Activated T-helper 1 cell treated with anti-CD3 and anti-CD28 coated beads, Interleukin-2, amount 50 U/mL, for 16 hours (primary cell): ENCODE measurements at places on chromosomes 2 and 18.

- DNase-seq, result no peak
These were observed 593.2 kb upstream of the ZNF804A start for GRCh38 chr2:184004948-184005672.

GRCh38 chr18:65761636-65762295 is 11.0 kb downstream of the CDH7 start:
- no peak for DNase-seq

- DNase-seq, result no peak
These were observed 10.5 kb downstream of the PROC start for GRCh38 chr2:127428815-127429109.

- no peak for DNase-seq
These were observed 7.4 kb downstream of the TWIST2 start for GRCh38 chr2:238855299-238855698.

DNA sequence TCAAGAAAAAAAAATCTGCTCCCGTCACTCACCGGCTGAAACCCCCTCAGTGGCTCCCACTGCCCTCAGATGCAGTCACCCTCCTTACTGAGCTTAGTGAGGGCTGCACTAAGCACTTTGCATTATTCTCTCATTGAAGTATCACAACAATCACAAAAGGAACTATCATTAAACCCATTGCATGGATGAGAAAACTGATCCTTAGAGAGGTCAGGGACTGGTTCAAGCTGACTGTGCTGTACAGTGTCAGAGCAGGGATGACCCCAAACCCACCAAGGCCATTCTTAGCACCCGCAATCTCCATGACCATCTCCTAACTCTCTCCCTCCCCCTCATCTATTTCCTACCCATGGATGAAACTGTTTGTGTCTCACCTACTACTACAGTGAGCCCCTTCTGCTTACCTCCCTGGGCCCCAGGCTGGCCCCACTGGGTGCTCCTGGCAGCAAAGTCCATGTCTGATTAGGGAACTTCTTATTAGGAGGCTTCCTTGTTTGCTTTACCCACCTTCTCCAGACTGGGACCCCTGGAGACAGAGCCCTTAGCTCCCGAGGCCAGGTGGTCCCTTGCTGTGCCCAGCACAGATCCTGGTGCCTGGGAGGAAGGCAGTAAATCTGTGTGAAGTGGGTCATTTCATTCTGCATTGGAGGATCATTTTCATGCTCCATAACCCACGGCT is 139.3 kb upstream of the ID2 start:
- DNase-seq, result no peak

DNA sequence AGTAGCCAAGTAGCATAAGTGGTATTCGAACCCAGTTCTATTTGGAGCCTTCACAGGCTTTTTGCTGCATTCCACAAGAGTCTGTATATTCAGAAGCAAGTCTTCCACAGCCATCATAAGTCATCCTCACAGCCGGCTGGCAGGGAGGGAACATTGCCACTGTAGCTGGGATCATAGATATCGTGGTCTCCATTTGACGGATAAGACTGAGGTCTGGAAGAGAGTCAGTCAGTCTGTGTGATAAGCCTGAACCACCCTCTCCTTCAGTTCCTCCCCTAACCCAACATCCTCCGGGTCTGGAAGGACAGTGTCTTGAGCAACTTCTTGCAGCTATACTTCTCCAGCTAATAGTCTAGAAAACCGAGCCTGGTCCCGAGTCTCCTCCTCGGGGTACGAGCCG is 17.0 kb upstream of the C1QL2 start:
- no peak for DNase-seq
